ENCODE measurements at places on chromosomes 2 and 18.

GRCh38 chr2:68108120-68108519 is 45.3 kb upstream of the C1D start:
- DNase-seq: no peak

GRCh38 chr2:53913721-53914120 is 54.0 kb upstream of the GPR75 start:
- DNase-seq: no peak

GRCh38 chr2:200225951-200226350 is 80.5 kb upstream of the SPATS2L start:
- no peak for DNase-seq

GRCh38 chr2:15940661-15941480 is 521 bp downstream of the MYCN start:
- no peak for DNase-seq

DNA sequence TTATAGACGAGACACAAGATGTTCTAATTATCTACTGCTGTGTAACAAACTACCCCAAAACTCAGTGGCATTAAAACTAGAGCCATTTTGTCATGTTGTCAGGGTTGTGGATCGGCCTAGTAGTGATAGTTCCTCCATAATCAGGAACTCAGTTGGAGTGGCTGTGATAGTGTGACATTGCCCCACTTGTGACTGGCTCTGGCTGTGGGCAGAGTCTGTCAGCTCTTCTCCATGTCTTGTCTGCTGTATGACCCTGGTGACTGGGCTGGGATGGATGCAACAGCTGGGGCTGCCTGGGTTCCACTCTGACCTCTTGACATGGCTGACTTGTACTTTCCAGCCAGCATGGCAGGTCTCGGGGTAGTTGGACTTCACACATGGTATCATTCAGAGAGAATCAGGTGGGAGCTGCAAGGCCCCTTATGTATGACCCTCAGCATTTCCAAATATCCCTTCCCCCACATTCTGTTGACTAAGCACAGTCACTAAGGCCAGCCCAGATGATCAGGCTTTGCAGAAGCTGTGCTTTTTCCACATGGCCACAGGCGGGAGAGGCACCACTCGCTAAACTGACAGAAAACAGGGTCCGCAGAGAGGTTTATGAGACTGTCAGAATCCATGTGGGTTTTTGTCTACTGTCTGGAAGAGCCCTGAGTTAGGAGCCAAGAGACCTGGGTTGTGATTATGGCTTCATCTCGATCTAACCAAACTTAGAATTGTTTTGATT is 50.3 kb downstream of the SETBP1 start:
- DNase-seq: no peak

GRCh38 chr2:237091779-237092436 is 6.2 kb downstream of the COPS8 start:
- no peak for DNase-seq

GRCh38 chr2:114569166-114569565 is 126.7 kb downstream of the DPP10 start:
- DNase-seq: no peak

GRCh38 chr2:23293063-23293462 is 91.9 kb upstream of the KLHL29 start:
- DNase-seq: no peak

DNA sequence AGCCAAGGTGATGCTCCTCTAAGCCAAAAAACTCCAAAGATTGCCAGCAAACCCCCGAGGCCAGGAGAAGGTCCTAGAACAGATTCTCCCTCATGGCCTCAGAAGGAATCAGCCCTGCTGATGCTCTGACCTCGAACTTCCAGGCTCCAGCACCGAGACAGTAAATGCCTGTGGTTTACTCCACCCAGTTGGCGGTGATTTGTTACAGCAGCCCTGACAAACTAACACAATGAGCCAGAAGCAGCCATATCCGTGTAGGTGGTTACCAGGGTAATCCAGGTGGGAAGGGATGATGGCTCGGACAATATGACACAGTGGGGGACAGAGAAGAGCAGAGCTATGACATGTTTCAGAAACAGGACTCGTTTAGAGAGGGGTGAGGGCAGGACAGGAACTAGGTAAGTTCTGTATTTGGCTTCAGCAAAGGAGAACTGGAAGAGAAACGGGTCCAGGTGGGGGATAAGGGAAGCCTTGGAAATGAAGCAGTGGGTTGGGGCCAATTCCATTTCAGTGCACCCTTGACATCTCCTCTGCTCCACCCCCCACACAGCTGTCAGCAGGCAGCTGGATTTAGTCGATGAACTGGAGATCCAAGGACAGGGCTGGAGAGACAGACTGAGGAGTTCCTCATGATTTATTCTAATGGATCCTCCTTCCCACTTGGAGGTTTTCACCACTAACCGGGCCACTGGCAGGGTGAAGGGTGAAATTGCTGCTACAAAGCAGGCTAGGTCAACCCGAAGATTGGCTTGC is 179.7 kb upstream of the SH3BP4 start:
- no peak for DNase-seq

GRCh38 chr2:169141713-169142352 is 72.5 kb downstream of the DHRS9 start:
- DNase-seq: no peak

GRCh38 chr2:183037074-183037552 is 1.1 kb downstream of the NCKAP1 start:
- DNase-seq: no peak

DNA sequence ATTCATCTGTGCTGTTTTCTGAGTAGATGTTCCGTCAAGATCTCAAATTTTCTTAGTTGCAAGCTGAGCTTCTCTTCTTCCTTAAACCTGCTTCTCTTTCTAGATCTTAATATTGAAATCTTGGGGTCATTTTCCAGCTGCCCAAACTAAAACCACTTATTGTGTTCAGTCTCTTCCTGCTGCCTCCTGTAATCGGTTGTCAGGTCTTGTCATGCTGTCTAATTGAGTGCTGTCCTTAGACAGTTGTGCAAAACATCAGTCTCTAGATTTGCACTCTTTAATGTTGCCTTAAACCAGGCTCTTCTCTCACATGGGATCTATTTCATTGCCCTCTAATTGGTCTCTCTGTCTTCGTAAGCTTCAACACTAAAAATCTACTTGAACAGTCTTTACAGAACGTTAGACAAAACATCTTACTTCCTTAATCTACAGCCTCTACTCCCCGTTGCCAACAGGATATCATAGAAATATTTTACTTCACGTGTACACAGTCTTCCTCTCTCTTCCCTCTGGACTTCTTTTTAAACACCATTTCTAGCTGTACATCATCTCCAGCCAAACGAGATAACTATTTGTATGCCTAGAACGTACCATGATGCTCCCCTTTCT is 34.9 kb downstream of the GPD2 start:
- no peak for DNase-seq

DNA sequence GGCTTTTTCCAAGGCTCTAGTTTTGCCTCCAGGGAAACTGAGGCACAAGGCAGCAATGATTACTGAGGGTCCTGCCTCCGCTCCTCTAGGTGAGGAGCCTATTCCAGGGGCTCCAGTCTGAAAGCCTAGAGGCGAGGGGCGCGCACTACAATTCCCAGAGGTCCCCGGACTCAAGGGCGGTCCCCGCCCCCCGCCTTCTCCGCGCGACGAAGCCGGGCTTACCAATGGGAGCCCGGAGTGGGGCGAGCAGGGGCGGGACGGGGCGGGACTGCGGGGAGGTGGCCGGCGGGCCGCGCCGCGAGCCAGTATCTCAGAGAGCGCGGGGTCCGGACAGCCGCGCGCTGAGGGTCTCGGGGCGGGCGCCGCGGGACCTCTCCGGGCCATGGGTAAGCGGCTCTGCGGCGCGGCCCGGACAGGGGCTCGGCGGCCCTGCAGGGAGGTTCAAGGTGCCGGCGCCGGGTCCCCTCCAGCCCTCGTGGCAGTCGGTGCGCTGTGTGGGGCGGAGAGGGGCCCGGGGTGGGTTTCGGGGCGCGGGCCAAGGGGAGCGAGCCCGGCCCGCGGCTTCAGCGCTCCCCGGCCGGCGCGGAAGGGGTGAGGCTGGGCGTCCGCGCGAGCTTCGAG is at the start of gene ARID5A:
Gene ARID5A (plus strand): TSS at position 308 of the 621 bp plus-strand sequence. CDS start 75 bp downstream, at position 383.
- DNase-seq: peak; percentile 15

- no peak for DNase-seq
Observed at GRCh38 chr2:4882421-4882820, 809.8 kb upstream of the SOX11 start.

DNA sequence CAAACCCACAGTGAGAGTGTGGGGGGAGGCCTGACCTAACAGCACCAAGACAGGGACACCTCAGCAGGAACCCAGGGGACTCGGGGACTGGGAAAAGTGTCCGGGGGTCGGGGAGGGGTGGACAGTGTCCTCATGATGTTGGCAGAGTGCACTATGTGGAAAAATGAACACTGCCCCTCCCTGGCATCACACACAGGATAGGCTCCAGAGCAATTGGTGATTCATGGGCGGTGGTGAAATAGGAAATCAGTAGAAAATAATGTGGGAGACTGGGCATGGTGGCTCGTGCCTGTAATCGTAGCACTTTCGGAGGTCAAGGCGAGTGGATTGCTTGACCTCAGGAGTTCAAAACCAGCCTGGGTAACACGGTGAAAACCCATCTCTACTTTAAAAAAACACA is 3.6 kb upstream of the ANO7 start:
- DNase-seq: no peak

GRCh38 chr2:97714950-97715652 is 1.7 kb downstream of the ZAP70 start:
- no peak for DNase-seq

- no peak for DNase-seq
Observed at GRCh38 chr2:113896791-113897190, 6.9 kb downstream of the ACTR3 start.

- no peak for DNase-seq
Observed at GRCh38 chr2:215728504-215729065, 284.8 kb downstream of the MREG start.

DNA sequence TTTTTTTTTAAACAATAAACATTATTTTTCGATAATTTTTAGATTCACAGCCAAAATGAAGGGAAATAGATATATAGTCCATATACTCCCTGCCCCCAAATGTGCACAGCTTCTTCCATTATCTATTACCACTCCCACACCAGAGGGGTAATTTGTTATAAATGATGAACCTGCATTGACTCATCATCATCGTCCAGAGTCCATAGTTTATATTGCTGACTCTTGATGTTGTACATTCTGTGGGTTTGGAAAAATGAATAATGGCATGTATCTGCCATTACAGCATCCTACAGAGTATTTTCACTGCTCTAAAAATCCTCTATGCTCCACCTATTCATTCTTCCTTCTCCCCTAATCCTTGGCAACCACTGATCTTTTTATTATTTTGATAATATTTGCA is 121.5 kb downstream of the LTBP1 start:
- no peak for DNase-seq

- no peak for DNase-seq
Observed at GRCh38 chr2:54122171-54122935, 6.9 kb downstream of the ACYP2 start.

DNA sequence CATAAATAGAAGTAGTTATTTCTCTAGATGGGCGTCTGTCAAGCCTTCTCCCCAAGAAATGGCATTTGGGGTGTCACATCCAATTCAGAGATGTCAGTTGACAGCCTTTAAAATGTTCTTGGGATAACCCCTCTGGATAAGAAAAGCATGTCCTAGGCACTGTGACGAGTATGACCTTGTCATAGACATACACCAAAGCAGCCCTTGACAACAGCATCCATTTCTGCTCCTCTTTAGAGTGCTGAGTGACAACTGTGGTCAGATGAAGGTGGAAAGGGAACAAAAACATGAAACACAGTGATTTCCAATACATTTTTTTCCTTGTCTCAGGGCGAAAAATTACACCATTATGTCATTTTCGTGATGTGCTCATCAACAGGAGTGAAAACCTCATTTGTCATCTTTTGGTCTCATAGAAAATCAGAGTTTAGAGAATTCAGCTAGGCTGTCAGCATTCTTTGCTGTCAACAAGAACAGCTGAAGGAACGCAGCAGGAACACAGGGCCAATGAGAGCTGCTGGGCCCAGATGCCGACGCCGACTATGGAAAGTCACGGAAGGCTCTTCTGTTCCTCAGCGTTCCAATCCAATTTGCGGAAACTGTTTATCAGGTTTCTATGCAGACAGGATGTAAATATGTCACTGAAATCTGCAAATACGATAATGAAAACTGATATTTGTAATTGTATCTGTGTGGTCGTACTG is 193.2 kb downstream of the ICOS start:
- DNase-seq: no peak

GRCh38 chr2:71667256-71668182 is 214.2 kb downstream of the DYSF start:
- DNase-seq: no peak

DNA sequence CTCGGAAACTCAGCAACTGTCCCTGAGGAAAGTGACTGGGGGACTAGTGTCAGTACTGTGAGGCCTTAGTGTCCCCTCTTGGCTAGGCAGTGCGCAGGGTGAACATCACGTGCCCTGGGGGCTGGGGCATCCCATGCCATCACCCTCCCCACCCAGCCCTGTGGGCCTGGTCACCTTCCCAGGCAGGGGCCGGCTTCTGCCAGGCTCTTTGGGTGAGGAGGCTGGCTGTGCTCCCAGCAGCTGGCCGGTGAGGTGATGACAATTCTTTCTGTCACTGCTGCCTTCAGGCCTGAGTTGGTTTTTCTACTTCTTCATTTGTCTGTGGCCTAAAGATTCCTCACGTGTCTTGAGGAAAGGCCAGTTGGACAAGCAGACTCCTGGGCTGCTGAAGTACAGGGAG is 180.8 kb downstream of the KLHL29 start:
- no peak for DNase-seq

GRCh38 chr2:164706522-164706921 is 85.2 kb upstream of the GRB14 start:
- no peak for DNase-seq

DNA sequence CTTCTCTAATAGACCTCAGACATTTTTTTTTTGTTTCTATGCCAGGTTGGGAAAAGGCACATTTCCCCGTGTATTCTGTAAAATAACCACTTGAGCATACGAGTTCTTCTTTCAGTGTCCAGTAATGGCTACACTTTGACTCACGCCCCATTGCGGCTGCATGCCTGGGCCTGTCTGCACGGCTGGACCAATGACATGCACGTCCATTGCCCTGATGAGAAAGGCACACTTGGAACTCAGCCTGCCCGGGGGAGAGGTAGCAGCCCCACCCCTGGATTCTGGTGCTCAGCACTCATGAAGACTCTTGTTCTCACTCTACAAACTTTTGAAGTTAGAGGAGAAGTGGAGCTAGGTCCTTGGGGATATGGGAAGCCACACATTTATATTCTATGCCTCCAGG is 5.8 kb downstream of the PCARE start:
- no peak for DNase-seq

DNA sequence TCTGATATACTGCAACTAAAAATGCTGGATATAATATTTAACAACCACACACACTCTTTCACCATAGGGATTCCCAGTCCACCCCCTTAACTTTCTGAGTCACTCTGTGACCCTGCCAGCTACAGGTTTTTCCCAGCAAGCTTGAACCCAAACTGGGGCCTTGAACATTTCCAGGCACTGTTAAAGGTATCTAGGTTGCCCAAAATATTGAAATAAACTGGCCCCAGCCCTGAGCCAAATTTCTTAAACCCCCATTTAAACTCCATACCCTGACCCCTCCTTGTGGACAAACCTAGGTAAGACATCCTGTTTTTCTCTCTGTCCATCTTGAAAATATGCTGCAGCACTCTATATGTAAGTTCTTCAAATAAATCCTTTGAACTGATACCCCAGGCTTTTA is 19.7 kb upstream of the DCTN1 start:
- DNase-seq: no peak

Measured in NCI-H1436 treated with DMSO at 0.1 percent for 48 hours (cell line).